ENCODE measurements at places on chromosomes 1 and 21.

DNA sequence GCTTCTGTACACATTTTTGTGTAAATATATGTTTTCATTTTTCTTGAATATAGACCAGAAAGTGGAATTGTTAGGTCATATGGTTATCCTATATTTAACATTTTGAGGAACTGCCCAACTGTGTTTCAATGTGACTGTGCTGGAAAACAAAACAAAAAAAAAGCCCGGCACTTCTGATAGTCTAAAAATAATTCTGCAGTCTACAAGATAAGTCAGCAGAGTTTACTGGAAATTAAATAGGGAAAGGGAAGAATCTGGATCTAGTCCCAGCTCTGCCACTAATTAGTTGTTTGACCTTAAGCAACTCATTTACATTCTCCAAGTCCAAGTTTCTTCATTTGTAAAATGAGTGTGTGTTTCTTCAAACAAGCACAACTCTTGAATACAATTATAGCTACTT, 869.1 kb upstream of the B3GALT2 start:
- DNase-seq = no peak

DNA sequence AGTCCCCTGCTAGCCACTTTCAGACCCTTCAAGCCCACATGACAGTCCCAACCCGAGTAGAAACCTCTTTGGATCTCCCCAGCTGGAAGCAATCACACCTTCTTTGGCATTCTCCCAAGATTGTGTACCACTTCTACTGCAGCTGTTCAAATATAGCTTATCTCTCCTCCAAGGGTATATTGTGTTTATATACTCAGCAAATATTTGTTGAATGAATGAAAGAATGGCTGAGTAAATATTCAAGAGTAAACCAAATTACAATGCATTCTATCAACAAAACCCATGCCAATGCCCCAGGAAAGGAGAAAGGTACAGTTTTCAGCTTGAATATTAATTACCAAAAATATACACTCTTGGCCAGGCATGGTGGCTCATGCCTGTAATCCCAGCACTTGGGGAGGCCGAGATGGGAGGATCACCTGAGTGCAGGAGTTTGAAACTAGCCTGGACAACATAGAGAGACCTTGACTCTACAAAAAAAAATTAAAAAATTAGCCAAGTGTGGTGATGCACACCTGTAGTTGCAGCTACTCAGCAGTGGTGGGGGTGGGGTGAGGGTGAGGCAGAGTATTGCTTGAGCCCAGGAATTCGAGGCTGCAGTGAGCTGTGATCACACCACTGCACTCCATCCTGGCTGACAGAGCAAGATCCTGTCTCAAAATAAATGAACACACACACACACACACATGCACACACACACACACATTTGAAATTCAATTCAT, 68.5 kb downstream of the NIBAN1 start:
- no peak for DNase-seq

DNA sequence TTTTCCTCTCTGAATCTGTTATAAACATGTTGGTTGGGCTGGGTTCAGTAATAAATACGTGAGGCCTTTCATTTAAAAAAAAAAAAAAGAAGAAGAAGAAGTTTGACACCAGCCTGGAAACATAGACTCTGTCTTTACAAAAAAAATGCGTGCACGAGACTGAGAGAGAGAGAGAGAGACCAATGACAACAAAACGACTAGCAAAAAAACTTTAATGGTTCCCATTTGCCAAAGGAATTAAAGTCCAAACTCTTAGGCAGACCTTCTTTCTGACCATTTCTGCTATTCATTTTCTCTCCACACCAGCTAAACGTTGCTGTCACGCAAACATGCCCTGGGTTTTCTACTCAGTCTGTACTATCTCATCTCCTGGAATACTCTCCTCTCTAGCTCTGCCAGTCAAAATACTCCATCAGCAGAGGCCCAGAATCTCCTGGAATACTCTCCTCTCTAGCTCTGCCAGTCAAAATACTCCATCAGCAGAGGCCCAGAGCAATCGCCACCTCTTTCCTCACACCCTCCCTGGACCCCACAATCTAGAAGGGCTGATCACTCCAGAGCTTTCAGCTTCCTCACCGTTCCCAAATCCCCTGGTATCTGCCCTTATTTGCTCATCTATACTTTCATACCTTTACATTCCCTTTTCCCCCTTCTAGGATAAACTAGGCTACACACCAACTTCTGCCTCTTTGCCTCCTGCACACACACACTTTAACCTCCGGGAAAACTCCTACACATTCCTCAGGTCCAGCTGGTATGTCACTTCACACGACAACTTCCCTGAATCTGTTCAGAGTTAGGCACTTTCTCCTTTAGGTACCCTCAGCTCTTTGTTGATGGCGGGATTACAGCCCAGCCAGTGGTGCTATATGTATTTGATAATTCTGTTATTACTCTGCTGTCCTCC, 100.0 kb downstream of the CDC7 start:
- DNase-seq = no peak

GRCh38 chr1:117681093-117681900, 75.4 kb downstream of the TENT5C start:
- DNase-seq = no peak

DNA sequence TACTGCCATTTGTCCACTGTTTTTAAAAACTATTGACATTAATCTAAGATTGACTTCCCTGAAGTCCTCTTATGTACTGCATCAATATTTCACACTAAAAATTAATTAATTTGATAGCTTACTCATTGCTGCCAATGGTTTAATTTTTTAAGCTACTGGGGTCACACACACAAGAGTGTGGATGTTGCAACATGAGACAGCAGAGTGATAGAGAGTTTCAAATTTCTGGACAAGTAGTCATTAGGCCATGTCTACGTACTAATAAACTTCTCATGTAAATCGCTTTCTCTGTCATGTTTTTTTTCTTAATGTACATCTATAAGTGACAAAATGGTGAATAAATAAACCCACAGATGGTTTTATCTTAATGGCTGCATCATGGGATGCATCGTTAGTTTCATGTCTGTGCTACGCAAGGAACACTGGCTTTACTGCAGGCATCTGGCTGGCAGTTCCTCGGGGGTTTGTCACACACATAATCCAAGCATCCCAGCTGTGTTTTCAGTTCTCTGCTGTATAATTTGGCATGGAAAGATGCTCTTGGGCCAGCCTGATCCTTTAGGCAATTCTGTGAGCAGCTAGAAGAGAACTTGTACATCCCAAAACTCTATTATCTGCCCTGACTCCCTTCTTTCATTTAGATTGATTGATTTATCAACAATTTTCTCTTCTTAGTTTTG, 16.4 kb upstream of the CHODL start:
- DNase-seq = no peak

DNA sequence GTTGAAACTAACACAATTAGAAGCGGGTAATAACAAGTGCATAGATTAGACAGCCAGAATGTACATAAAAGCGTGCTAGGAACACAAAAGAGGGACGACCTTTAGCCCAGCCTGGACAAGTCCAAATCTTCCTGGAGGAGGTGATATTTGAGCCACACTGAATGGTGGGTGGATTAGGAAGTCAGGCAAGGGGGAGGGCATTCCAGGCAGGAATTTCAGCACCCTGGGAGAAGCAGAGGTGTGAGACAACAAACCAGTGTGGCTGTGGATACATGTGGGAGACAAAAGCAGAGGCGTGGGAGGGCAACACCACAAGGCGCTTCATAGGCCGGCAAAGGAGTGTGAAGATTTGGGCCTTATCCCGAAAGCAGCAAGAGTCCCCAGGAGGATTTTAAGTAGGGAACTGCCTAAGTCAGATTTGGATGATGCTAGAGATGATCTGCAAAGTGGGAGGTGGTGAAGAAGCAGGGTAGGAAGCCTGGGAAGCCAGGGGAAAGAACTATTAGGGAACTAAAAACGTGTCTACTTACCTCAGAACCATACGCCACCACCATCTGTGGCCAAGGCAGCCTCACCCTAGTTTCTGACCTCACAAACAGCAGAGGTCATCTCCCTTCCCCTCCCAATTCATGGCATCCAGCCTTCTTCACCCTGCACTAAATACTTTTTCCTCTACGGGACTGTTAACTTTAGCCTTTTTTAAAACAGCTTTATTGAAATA, 81.8 kb downstream of the GLUL start:
- DNase-seq = no peak

GRCh38 chr1:66563941-66564630, 30.1 kb downstream of the SGIP1 start:
- DNase-seq = no peak

- no peak for DNase-seq
These were observed 204.3 kb downstream of the SMYD3 start for GRCh38 chr1:246302711-246303317.

- DNase-seq = no peak
These were observed 45.4 kb upstream of the TDRD10 start for GRCh38 chr1:154456631-154457030.

DNA sequence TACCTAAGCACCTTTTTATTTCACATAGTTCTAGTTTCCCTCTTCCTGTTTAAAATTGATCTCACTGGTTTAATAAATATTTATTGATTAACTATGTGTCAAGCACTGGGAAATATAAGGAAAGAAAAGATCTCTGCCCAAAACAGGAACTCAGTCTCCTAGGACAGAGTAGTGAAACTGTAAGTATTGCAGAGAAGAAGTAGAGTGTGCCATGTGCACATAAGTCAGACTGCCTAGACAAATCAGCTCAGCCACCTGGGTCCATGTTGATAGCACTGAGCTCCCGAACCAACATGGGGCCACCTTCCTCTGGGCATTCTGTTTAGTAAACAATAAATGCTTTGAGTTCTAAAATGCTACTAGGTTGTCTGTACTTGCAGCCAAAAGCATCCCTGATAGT, 9.8 kb upstream of the SSX2IP start:
- DNase-seq = no peak

DNA sequence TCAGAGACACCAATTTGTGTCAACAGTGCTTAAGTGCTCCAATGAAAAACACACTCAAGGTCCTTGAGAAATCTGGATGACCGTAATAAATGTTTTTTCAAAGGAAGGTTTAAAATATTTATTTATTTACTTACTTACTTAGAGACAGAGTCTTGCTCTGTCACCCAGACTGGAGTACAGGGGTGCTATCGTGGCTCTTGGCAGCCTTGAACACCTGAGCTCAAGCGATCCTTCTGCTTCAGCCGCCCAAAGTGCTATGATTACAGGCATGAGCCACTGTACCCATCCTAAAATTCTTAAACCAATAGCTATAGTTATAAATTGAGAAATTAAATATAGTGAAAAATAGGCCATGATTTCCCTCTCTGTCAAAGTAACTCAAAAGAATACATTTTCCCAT, 17.3 kb upstream of the ERICH3 start:
- no peak for DNase-seq

- no peak for DNase-seq
These were observed 58.6 kb downstream of the ADARB1 start for GRCh38 chr21:45132841-45133573.

- DNase-seq = no peak
These were observed 2291.1 kb downstream of the MRPL39 start for GRCh38 chr21:23316190-23316589.

DNA sequence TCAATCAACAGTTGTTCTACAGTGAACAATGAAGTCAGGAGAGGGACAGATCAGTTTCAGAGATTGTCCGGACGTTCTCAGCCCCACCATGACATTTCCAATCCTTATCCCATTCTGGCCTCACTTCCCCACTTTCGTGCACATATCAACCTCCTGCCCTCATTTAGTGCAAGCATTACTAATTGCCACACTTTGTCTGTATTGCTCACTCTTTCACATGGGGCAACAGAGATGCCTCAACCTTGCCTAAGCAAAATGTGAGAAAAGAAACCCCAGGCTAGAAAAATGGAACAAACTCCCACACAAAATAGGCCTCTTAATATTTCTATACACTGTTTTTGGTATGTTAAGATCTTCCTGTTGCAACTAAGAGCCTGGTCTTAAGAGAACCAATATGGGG, 8.9 kb upstream of the RGS1 start:
- no peak for DNase-seq

DNA sequence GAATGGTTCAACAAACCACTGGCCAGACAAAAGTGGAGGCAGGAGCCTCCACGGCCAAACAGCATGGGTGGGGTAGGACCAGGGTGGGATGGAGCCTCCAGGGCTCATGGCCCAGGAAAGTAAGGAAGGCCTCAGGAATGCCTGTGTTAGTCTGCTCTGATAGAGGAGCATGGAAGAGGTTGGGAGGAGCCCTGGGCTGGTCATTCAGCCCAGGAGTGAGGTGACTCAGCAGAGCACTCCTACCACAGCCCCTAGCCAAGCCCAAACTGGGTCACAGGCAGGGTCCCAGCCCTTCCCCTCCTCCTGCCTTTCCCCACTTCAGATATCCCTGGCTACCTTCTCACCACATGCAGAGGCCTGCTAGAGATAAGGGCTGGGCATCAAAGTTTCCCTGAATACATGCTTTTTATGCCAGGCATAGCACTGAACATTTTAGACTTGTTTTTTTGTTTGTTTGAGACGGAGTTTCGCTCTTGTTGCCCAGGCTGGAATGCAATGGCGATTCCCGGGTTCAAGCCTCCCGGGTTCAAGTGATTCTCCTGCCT, 3.1 kb upstream of the SHISA4 start:
- DNase-seq = peak; percentile 31

- DNase-seq = no peak
These were observed 90.5 kb downstream of the PRDM2 start for GRCh38 chr1:13790290-13791030.

- no peak for DNase-seq
These were observed 54.9 kb upstream of the AJAP1 start for GRCh38 chr1:4599521-4599920.

- DNase-seq = peak; percentile 7
These were observed 64.8 kb downstream of the SLX9 start for GRCh38 chr21:45004481-45005247.

GRCh38 chr1:7650801-7651200, 120.3 kb upstream of the VAMP3 start:
- no peak for DNase-seq

DNA sequence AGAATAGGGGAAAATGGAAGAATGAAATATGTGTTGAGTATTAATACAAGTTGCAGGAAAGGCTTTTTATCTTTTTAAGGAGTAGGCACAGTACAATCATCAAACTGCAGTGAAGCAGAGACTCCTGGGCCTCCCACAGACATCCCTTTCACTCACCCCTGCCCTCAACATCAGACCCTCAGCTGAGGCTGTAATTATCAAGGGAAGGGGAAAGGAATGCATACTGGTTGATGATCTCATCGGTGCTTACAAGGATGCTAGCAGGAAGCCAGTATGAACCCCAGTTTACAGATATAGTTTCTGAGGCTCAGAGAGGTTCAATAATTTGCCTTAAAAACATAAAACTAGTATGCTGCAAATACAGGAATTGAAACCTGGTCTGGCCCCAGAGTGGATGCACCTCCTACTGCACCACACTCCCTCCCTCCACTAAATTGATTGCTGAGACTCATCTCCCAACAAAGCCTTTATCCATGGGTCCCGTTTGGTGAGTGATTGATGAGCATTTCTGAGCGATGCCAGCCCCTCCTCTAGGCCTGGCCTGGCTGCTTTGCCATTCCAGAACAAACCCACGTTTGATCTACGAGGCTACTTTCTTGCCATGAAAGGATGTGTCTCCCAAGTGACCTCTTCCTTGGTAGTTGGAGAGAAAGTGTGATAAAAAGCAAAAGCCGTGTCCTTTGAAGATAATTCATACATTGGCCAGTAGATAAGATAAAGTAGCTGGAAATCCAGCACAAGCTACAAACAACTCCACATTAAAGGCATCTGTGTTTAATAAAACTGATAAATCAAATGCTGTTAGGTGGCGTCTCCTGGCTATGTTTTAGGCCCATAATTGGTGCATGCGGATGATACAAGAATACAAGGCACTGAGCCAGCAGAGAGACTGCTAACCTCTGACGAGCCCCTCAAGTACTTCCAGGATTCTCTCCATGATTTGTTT, 233.9 kb upstream of the CAMK1G start:
- no peak for DNase-seq

Data from ovary (tissue), 10 donors.